Thoracic aorta (tissue), 2 donors: ENCODE measurements at places on chromosomes 16 and 17.

DNA sequence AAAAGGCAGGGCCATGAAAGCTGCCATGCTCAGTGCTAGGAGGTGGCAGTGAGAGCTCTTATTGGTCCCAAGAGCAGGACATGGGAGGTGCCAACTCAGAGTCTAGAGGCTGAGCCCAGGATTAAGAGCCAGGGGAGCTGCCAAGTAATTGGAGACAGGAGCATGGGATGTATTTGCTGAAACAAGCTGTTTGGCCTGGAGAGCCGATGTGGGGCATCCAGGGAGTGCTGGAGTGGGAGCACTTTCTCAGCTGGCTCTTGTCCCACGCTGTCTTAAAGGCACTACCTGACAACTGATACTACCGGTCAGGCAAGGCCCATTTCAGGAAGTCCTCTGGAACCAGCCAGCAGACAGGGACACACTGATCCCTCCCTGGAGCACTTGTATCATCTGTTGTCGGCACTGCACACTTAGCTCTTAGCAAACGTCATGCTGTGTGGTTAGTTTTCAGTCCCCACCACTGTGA, 19.3 kb downstream of the ANKFN1 start:
- DNase-seq: no peak

DNA sequence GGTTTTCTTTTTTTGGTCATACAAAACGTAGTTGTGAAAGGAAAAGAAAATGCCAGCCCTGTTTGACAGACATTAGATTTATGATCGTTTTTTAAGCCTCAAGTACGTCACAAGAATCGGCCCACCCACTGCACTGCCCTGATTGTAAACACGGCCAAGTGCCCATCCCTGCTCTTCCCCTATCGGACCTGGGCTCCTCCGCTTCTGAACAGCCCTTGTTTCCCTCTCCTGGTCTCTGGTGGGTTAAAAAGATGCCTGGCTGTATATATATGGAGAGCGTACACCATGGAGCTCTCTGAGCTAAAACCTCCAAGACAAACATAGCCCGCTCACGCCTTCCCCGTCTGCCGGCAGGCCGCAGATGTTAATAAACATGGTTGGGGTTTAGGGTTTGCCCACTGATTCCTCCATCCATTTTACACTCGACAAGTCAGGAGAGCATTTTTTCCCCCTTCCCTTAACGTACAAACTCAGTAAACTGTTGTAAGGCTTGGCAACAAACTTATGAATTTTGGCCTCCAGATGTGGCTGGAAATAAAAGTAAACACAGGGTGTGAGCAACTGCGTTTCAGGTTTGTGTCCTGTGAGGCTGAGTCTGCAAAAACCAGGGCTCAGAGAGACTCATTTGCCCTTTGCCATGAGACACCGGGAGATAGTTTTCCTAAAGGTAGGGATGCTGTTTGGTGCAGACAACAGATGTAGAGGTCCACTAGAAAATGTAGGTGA, 325.9 kb downstream of the SOX9 start:
- DNase-seq: no peak

DNA sequence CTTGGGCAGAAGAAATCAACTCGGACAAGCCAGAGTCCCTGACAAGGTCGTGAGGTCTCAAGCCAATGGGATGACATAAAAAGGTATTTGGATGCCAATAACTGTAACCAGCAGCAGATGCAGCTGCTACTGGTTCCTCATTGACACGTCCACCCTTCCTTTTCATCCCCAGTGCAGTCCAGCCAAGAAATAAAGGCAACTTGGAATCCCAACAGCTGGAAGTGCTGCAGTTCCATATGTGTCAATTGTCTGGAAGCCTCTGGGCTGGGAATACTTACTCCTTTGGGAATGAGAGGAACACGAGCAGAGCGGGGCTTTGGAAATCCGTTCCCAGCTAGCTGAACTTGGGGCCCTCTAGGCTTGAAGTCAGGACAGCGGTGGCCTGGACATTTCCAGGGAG, 360.4 kb upstream of the ZFHX3 start:
- no peak for DNase-seq

DNA sequence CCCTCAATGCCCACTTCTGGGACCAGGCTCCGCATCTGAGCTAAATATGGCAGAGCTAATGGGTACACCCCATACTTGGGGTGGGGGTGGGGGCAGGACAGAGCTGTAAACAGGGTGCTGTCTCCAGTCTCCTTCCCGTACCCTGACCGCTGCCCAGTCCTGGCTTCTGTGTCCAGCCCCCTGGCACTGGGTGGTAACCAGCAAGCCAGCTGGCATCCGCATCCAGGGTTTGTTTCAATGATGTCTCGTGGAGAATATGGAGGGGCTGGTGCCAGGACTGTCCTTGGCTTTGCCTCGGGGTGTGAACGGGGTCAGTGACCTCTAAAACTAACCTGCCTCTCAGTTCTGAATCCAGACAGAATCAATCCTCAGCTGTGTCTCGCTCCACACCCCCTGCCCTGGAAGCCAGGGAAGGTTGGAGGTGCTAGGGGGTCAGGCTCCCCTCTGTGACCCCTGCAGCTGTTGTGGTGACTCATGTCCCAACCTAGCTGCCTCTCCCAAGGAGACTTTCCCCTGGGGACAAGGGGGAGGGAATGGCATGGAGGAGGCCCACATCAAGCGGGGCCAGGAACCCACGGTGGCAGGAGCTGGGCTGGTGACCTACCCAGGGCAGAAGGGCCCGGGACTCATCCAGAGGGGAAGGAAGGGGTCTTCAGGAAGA, 1.5 kb upstream of the PNMT start:
- DNase-seq: peak; percentile 53

- DNase-seq: no peak
Measured at GRCh38 chr17:56426901-56427300, 166.6 kb upstream of the NOG start.

- DNase-seq: no peak
Measured at GRCh38 chr16:57372372-57373116, at the start of gene CX3CL1. CX3CL1 (plus strand) TSS chr16:57372490; CDS start chr16:57372569, 79 bp downstream.

DNA sequence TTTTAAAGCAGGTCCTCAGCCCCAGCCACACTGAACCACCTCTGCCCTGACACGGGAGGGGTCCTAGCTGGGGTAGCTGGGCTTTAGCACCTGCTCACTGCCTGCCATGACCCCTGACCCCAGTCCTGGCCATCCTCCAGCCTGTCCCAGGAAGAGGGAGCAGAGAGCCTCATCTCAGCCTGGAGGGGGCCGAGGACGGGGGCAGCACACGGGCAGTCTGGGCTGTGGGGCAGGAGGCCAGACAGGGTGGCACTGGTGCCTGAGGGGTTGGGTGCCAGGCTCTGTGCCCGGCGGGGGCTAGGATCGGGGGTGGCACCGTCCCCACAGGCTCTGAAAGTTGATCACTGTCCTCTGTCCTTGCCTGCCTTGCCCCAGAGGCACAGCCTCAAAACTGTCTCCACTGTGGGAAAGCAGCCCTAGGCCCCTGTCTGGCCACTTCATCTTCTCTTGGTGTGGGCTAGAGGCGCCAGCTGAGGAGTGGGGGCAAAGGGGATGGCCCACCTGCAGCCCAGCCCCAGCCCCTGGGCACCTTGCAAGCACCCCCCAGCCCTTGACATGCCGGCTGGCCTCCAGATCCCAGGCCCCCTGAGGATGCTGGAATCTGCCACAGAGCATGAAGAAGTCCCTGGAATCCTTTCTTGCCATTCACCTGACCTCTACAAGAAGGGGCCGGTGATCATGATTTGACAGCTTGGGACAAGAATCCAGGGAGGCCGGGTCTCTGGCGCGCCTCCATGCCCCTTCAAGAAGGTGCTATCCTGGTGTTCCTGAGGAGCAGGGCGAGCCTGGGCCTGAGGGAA, 15.7 kb downstream of the ENDOV start:
- no peak for DNase-seq

DNA sequence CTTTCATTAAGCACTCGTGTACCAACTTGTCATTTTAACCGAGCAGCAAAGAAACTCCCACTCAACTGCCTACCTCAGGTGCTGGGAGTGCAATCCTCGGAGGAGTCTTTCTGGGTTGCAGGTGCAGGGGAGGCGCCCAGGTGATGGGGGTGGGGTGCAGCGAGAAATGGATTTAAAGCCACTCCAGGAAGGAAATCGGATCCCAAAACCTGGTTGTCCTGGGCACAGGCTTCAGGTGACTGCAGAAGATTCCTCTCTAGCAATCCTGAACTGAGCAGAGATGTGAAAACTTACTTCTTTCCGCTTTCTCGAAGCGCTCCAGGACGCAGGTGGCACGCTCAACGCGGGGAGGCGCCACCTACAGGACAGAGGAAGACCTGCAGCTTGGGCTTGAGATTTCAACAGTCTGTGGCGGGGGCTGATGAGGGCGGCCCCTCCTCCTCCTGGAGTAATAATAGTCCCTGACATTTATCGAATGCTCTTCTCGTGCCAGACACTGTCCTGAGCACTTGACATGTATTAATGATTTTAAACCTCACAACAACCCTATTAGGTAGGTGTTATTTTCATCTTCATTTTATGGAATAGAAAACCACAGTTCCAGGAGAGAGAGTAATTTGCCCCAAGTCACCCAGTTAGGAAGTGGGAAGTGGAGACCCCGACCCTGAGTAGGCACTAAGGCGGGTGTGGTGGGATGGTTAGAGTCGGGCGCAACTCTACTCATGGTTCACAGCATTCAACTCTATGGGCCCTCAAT, 27.2 kb upstream of the SKAP1 start:
- DNase-seq: no peak

GRCh38 chr16:60404401-60404800, 1631.8 kb downstream of the CDH8 start:
- DNase-seq: no peak
